ENCODE measurements at places on chromosomes 4 and X. TPM values are rescaled to one million over a fixed set of nuclear protein-coding genes. Genes with fewer than 3 reads are reported as not detected.

Gene CLTRN
- polyA plus RNA-seq: 20.8 TPM

Gene ZMAT1
- 39.1 TPM for polyA plus RNA-seq

Gene ATP2B3
- polyA plus RNA-seq: 0.28 TPM

Gene PLP2
- 34.0 TPM for polyA plus RNA-seq

Gene ADH1A
- 1.6 TPM for polyA plus RNA-seq

Gene SUPT20HL2
- polyA plus RNA-seq: not detected

Gene SPANXN3
- not detected for polyA plus RNA-seq

Data from renal pelvis (tissue), 12 donors.